Endothelial cell (in vitro differentiated cells): ENCODE measurements at places on chromosomes 1 and 21.

GRCh38 chr21:37358397-37358796 lies 8.2 kb upstream of the DYRK1A start:
- peak; percentile 71 for DNase-seq

- no peak for DNase-seq
Observed at GRCh38 chr21:34988139-34988538, 61.0 kb downstream of the RUNX1 start.

DNA sequence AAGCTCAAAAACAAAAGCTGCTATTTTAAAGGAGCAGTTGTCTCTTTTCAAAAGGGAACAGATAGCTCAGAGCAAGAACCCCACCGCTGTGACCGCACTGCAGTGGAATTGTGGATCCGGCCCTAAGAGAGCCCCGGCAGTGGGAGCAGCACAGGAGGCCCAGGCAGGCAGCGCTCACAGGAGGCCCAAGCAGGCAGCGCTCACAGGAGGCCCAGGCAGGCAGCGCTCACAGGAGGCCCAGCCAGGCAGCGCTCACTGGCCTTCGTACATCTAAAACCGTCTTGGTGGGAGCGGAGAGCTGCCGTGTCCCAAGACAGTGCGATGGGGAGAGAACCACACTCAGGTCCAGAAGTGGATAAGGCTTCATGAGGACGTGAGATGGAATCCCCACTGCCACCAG lies 4.0 kb downstream of the TFF3 start:
- DNase-seq, result no peak

GRCh38 chr1:8629241-8630091 lies 188.0 kb downstream of the RERE start:
- DNase-seq, result no peak

GRCh38 chr1:116724765-116725375 lies 29.4 kb upstream of the CD2 start:
- DNase-seq, result peak; percentile 64

DNA sequence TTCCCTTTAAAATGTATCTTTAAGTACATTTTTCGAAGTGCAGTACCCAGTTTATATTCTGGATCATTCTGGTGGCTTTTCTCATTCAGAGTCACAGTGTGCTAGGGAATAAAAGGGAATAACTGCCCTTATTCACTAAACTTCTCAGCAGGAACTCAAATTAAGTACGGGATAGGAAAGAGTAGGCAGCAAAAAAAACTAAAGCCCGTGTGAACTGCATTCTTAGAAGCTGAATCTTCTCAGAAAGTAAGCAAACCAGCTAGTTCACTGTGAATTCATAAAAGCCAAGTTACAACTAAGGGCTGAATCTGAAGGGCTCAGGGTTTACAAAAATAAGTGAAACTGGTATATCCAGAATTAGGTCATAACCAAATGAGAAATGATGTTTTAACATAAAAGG lies 22.0 kb downstream of the PRPF38A start:
- DNase-seq, result no peak

GRCh38 chr21:15363921-15364320 lies 299.1 kb upstream of the NRIP1 start:
- DNase-seq, result no peak

- no peak for DNase-seq
Observed at GRCh38 chr1:231527586-231528171, 790 bp upstream of the TSNAX start.

DNA sequence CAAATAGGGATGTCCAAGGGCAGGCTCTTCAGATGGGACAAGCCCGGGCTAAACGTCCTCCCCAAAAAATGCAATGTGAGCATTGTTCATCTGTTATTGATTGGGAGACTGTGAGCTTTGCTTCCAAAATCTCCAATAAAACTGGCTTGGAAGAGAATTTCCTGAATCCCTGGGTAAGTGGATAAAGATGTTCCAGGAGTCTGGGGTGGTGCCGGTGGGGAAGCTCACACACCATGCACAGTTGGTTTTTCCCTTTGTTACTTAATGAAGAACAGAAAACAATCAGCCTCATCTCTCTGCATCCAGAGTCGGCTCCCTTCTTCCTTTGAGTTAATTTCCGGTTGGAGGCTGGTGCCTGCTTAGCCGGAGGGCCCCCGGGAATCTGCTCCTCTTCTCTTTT lies 72.1 kb upstream of the ZBTB40 start:
- DNase-seq, result no peak

DNA sequence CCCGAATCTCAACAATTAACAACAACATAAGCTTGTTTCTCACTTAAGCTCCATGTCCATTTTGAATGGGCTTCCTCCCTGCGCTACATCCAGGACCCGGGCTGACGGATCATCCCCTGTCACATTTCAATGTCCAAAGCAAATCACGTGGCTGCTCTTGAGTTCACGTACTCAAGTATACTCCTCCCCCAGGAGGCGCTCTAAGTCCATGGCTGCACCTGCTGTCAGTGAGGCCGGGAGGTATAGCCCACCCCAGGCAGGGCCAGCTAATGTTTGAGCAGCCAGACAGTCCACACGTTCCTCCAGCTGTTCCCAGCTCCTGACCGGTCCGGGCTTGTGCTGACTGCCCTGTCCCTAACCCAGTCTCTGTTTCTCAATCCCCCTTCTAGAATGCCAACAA lies 220.8 kb downstream of the SLC35F3 start:
- DNase-seq, result peak; percentile 82

GRCh38 chr1:75708910-75709309 lies 15.6 kb upstream of the ACADM start:
- DNase-seq, result no peak

- no peak for DNase-seq
Observed at GRCh38 chr1:36108314-36108713, 16.7 kb downstream of the COL8A2 start.

DNA sequence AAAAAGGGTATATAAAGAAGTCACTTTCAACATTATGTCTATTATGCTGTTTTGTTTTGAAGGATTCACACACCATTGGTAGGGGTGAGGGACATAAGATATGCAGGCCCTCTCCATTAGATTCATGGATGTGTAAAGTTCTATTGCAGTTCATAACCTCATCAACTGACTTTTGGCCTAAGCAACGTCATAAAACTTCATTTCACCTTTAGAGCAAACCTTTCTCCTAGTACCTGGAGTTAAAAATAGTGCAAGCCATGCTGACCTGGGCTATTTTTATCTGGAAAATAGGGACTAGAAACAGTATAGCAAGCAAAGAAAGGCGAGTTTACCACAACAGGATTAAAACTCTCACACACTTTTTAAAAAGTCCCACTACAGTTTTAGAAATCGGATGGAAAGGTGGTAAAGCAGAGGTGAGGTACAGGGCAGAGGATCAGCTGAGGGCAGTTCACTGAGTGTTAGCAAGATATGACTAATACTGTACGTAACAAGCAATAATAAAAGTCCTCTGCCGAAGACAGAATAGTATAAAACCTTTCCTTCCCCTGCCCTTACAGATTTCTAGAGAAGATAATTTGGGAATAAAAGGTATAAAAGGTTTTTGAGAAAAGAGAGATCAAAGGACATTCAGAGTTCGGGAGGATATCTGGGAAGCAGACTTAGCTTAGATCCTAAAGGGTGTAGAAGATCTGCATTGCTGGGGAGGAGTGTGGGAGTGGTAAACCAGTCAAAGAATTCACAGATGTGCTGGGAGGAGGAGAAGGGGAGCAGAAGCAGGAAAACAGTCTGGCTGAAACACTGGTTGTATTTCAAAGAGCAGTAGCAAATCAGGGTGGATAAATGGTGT lies 14.3 kb downstream of the EGLN1 start:
- no peak for DNase-seq

DNA sequence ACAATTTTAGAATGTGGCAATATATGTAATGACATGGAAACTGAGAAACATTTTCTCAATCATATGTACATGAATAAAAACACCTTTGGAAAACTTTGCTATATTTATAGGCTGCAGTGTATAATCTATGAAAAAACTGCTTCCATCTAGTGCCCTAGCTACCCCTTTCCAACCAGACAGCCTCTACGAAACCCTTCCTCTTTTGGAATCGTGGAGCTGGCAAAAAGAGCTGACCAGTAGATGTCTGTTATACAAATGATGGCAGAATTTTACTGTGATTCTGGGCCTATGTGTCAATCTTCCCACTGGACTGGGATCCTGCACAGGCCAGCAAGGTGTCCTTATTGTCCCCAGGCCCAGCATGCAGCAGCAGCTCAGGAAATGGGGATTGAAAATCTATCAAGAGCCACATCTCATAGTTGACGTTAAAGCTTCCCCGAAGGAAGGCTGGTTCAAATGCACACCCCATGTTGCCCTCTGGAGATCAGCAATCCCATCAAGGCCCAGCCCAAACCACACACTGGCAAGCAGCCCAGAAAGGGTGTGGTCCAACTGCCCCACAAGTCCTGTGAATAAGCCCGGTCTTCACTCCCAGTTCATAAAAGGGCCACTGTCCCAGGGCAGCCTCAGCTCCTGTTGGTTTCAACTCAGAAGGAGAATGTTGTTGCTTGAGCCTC lies 8.8 kb upstream of the FAM20B start:
- DNase-seq, result no peak

DNA sequence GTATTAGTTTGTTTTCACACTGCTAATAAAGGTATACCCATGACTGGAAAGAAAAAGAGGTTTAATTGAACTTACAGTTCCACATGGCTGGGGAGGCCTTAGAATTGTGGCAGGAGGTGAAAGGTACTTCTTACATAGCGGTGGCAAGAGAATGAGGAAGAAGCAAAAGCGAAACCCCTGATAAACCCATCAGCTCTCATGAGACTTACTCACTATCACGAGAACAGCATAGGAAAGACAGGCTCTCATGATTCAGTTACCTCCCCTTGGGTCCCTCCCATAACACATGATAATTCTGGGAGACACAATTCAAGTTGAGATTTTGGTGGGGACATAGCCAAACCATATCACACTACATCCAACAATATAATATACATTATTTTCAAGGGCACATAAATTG lies 145.7 kb upstream of the BARHL2 start:
- DNase-seq, result no peak

DNA sequence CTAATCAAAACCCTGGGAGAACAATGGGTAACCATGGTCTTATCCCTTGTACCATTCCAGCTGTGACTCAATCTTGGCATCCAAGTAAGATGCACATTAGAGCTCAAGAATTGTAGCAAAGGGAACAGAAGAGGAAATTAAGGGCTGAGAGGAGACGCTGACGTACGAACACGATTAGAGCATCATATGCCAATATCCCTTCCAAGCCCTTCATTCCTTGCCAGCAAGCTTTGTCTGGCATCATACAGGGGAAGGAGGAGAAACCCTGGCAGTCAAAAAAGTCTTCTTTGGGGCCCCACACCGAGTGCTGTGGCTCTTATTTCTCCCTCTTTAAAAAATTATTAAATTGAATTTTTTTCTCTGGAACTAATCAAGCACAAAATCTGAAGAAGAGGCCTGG lies 120.9 kb downstream of the ASTN1 start:
- DNase-seq, result no peak

DNA sequence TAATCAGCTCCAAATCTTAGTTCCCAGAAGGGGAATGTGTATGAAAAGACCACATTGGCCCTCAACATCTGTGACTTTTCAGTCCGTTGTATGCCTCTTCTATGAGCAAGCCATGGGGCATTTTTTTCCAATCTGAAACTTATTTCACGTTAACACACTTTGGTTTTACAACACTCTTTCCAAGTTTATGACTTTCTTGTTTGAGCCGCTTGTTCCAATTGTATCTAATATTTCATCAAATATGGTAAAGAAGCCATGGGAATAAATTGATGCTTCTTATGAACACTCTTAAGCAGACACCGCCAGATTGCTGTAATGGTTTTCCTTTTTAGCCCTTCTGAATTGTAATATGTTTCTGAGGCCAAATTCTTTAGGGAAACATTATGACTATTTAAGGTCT lies 359.9 kb downstream of the HLX start:
- DNase-seq, result no peak

- DNase-seq, result no peak
Observed at GRCh38 chr1:64421377-64421776, 48.6 kb upstream of the CACHD1 start.

DNA sequence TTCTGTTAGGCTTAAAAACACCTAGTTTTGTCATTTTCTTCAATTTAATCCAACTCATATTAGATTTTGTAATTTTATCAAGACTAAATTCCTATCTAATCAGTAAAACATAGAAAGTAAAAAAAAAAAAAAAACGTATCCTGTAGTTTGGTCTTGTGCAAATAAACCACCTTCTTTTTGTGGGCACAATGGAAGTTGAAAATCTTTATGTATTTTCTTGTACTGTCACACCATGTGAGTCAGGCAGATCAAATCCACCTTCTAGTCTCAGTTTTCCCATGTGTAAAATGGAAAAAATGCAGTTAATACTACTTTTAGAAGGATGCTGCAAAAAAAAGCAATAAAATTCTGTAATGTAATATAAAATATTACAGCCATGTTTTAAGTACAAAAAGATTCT lies 129.8 kb downstream of the CYYR1 start:
- DNase-seq, result no peak

DNA sequence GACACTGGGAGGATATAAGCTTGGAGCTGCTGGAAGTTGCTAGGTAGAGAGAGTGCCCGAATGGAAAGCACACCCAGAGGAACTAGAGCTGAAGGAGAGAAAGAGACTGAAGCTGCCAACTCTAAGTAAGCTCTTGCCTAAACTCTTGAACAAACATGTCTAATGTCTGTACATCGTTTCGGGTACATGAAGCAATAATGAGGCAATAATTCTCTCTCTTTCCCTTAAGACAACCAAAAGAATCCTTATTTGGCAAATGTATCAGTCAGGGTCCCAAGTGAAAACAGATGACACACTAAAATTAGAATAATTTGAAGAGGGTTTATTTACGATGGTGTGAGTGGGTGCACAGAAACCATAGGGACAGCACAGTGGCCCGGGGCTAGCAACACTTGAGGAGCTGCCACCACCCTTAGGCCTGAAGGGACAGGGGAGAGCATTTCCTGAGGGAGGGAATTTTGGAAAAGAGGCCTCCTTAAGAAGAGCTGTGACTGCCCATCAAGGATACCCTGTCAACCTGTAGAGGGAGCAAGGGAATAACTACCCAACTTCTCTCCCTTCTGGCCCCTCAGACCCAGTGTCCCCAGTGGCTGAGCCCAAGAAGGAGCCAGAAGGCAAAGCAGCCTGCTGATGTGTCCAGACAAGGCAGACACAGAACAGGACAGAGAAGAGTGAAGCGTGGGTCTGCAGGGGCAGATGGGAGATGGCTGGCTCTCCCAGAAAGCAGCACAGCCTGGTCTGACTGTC lies 36.1 kb upstream of the KHDRBS1 start:
- DNase-seq, result peak; percentile 46

GRCh38 chr1:205298191-205298994 lies 23.2 kb downstream of the NUAK2 start:
- no peak for DNase-seq

- peak; percentile 52 for DNase-seq
Observed at GRCh38 chr1:151131701-151132334, 14.6 kb downstream of the SEMA6C start.

DNA sequence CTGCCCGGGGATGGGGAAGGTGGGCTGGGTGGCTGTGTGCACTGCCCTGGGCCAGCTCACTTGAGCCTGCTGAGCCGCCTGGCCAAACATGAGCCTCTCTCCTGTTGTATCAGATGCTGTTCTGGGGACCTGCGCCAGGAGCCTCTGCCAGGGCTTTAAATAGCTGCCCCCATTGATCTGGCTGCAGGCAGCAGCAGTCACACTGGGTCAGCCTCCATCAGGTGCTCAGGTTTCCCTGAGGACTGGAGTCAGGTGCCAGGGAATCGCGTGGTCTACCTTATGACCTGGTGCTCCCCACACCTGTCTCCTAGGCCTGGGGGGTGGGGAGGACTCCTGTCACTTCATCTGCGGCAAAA lies 700 bp upstream of the CCDC28B start:
- no peak for DNase-seq

- no peak for DNase-seq
Observed at GRCh38 chr21:27831816-27832569, 865.1 kb upstream of the ADAMTS5 start.
